RCC 7860 (cell line): ENCODE measurements at places on chromosomes 3 and 15.

DNA sequence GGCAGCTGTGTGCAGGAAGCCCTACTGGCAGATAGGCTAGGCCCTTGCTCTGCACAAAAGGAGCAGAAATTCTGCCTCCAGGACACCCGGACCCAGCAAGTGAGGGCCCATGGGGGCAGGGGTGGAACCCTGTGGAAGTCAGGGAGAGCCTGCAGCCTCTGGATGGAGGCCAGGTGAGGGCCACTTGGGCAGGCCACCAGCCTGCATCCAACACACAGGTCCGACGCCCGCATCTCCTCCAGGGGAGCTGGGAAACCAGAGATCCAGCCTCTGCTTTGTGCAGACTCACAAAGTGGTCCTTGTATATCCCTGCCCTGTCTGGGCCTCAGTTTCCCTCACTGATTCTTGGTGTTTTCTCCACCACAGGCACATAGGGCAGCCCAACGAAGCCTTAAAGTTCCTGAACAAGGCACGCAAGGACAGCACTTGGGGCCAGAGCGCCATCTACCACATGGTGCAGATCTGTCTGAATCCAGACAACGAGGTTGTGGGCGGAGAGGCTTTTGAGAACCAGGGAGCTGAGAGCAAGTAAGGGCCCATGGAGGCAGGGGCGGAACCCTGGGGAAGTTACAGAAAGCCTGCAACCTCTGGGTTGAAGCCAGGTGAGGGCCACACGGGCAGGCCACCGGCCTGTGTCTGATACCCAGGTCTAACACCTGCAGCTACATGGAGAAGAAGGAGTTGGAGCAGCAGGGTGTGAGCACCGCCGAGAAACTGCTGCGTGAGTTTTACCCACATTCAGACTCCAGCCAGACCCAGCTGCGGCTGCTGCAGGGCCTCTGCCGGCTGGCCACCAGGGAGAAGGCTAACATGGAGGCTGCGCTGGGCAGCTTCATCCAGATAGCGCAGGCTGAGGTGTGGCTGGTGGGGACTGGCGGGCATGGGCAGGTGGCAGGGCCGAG is 16.6 kb downstream of the CSRNP1 start:
- no peak for DNase-seq

DNA sequence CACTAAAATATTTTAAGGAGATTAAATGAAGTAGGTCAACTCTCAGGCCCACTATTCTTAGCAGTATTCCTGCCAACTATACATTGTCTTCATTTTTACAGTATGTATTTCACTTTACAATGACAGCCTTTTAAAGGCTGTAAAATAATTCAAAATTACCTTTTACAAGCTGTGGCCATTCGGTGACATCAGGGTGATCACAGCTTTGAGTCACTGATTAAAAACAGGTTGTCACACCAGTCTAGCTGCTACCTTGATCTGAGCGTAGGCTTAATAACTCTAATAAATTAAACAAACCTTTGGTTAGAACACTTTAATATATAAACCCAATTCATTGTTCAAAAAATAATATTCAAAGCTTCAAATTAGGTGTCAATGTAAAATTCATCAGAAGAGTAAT is 29.9 kb downstream of the UBE3A start:
- no peak for DNase-seq

- DNase-seq = no peak
Observed at GRCh38 chr3:57004229-57004628, 56.2 kb upstream of the SPATA12 start.

GRCh38 chr3:153171256-153171655 is 9.2 kb downstream of the RAP2B start:
- no peak for DNase-seq

- no peak for DNase-seq
Observed at GRCh38 chr3:165446555-165446954, 250.4 kb upstream of the SLITRK3 start.

GRCh38 chr3:160852856-160853255 is 96.8 kb downstream of the PPM1L start:
- DNase-seq = no peak

DNA sequence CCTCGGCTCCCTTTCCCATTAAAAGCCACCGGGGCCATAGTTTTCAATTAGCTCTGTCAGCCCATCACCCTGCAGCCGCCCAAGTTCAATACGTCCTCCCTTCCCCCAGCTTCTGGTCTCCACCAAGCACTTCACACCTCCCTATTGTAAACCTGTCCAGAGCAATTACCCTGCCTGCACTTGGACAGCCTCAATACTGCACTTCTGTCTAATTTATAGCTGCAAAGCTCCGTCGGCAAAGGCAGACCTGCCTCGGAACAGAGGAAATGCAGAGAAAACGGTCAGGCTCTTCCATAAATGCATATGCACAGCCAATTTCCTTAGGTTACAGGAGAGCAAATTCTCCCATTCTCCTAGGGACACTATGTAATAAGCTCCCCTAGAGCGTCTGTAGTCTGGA is 21.9 kb downstream of the LRIG1 start:
- DNase-seq = no peak

GRCh38 chr15:67548862-67549651 is 6.6 kb downstream of the MAP2K5 start:
- no peak for DNase-seq

GRCh38 chr3:150666167-150666566 is 37.6 kb downstream of the ERICH6 start:
- DNase-seq = no peak

- no peak for DNase-seq
Observed at GRCh38 chr3:34022147-34022546, 223.7 kb downstream of the PDCD6IP start.

GRCh38 chr3:108099679-108100428 is 9.0 kb upstream of the CD47 start:
- DNase-seq = no peak

GRCh38 chr3:52533623-52534280 is at the start of gene NT5DC2:
Gene NT5DC2, minus strand, starts transcription at chr3:52533857. Its CDS starts 120 bp downstream, at chr3:52533737.
- peak; percentile 42 for DNase-seq

DNA sequence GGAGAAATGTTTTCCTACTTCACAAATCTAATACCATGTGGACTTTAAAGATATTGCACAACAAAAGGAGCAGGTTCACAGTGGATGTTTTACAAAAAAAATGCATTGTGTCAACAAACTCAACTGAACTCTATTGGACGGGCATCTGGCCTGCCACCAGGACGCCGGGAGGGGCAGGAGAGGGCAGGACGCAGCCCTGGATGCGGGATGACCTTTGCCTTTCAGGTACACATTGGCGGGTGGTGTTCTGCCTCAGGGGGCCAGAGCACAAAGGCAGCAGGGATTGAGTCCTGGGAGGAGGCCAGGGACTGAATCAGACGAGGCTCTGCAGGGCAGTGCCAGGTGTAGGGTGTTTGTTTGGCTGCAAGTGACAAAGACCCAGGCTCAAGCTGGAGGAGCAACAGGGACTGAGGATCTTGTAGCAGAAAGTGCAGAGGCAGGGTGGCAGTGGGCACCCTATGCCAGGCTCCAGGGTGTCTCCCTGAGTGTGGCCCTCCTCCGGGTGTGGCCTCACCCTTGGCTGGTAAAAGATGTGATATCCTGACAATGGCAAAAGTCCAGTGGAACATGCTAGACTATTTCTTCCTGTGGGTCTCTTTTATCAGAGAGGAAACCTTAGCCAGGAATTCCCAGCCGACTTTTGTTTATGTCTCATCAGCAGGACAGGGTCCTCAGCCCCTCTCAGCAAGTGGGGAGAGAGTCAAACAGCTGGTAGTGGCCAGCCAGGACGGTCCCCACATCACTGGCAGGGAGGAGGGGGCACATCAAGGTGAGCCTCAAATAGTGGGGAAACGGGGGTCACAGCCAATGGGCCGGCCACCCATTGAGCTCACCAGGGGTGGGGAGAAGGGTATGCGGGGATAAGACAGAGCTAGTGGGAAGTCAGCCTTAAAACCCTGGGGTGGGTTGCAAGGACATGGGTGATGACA is 29.7 kb upstream of the KLF13 start:
- DNase-seq = no peak

GRCh38 chr15:90807074-90807785 is 61.2 kb upstream of the FURIN start:
- no peak for DNase-seq

DNA sequence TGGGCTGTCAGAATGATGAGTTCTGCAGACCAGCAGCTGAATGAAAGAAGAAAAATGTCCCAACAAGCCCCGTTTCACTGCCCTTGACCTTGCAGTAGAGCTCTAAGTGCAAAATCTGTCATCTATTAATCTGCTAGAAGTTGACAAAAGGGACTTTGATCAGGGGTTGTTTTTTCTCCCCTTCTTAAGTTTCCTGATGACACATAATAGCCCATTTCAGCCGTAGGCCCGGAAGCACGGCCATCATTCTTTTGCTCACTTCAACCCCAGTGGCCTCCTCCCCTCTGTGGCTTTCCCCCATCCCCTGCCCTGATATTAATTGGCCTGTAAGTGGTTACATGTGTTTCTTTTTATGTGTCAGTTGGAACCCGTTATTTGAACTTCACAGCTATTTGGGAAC is 298.9 kb downstream of the RPLP1 start:
- DNase-seq = no peak

DNA sequence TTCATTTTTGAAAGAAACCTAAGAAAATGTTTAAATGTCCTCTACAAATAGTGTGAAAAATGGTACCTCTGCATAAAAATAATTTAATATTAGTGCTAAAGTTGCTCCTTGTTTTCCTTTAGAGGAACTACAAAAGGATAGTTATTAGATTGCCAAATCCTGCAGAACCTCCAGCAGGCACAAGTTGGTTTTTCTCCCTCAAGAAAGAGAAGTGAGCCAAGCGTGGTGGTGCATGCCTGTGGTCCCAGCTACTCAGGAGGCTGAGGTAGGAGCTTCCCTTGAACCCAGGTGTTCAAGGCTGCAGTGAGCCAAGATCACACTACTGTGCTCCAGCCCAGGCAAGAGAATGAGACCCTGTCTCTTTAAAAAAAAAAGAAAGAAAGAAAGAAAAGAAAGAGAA is 85.1 kb upstream of the TSEN2 start:
- no peak for DNase-seq

DNA sequence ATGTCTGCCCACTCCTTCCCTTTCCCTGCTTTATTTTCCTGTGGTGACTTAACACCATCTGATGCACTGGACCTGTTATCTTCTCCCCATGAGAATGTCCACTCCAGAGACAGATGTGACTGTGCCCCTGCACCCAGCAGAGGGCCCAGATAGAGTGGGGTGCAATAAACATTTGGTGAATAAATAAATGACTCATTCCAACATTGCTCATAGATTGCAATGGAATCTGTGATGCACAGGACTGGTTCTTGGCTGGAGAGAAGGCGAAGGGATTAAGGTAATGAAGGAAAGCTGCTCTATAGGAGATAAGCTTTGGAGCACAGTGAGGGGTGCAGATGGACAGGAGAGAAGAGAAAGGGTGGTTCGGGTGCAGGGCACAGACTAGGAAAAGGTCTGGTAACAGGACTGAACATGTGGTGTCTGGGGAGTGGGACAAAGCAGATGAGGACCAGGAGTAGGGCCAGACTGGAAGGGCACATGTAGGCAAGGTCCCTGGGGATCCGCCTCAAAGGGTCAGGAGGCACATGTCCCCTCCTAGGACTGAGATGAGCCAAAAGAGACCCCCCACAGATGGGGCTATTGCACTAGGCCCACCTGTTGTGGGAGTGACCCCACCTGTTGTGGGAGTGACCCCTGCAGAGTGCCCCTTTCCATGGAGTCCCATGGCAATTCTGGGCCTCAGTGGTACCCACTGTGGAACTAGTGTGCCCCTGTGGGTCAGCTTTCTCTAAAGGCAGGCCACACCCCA is 17.5 kb upstream of the POC1A start:
- DNase-seq = no peak

- DNase-seq = no peak
Observed at GRCh38 chr15:101613130-101614000, 38.8 kb downstream of the TM2D3 start.

DNA sequence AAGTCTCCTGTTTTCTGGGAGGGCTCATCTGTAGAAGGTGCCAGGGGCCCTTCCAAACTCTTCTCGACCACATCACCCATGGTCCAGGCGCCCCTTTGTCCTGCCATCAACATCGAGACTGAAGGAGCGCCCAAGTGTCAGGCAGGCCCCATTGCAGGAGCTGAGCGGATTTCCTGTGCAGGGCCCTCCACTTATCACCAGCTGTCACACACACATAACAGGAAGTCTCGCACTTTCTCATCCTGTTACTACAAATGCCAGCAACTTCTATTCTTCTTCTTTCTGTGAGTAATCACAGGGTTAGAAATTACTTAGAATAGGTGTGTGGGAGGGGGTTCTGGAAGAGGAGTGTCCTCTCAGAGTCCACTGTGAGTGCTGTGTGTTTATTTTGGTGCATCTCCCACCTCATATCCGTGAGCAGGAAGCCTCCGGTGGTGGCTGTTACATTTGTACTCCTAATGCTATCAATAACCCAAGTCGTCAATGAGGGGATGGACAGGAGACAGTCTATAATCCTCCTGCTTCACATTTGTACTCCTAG is at the start of gene KLHL6:
TSS of gene KLHL6 (minus strand) at position 166 of the 541 bp plus-strand sequence. CDS start at position 113, 53 bp downstream.
- no peak for DNase-seq

DNA sequence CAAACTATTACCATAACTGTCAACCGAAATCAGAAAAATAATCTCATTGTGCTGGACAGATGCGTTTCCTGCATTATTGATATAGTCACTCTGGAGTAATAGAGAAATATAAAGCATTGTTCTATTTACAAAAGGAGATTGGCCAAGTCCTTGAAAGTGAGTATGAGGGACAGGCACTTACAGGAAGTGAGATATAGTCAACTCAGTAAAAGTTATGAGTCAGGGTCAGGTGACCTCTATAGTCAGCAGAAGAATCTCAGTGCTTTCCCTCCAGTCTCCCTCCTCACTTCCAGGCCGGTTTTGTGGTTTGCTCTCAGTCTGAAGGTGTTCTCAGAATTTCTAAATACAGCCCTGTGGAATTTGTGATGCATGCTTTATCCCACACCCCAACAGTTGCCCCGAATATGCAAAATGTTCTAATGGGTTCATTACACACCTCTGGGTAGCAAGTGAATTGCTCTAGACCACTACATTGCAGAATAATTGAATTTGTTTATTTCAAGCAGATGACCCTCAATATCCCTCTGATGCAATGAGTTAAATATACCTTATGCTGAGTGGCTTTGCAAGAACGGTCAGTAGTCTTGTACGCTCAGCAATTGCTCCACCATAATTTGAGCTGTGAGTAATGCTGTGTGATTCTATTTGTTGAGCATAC is 787.7 kb downstream of the MCTP2 start:
- DNase-seq = peak; percentile 80

- DNase-seq = peak; percentile 67
Observed at GRCh38 chr3:18295171-18295920, 129.8 kb downstream of the SATB1 start.

DNA sequence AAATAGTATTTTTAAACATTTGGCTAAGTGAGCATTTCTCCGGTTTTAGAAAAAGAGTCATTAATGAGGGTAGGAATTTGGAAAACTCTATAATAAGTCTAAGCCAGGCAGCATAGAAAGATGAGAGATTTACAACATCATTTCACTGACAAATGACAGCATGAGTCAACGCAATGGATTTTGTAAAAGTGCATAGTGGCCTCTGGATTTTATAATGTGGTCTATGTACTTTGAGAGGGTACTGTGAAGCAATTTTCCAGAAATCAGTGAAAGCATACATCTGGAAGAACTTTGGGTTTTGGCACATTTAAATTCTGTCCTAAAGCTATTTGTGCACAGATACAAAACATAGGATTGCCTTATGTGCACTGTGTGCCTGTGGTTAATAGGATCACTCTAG is 130.8 kb upstream of the CCNL1 start:
- no peak for DNase-seq

GRCh38 chr15:62649793-62650420 is 392.6 kb upstream of the TPM1 start:
- peak; percentile 80 for DNase-seq
